ENCODE measurements at places on chromosomes 16 and 17.

- no peak for DNase-seq
Observed at GRCh38 chr16:82042846-82043245, 7.8 kb downstream of the HSD17B2 start.

- DNase-seq: no peak
Observed at GRCh38 chr17:41692722-41693521, 4.2 kb downstream of the EIF1 start.

DNA sequence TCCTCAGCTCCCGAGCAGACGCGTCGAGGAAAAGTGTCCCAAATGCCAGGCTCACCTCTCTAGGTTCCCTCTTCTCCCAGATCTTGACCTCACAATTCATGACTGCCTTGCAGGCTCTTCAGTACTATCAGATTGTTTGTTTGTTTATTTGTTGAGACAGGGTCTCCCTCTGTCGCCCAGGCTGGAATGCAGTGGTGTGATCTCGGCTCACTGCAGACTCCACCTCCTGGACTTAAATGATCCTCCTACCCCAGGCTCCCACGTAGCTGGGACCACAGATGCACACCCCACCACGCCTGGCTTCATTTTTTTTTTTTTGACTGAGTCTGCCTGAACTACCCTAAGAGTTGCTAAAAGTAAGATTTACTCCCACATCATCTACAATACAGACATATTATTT, 15.9 kb downstream of the TMEM235 start:
- DNase-seq: no peak

- no peak for DNase-seq
Observed at GRCh38 chr16:75224306-75225082, 5.7 kb downstream of the CTRB1 start.

DNA sequence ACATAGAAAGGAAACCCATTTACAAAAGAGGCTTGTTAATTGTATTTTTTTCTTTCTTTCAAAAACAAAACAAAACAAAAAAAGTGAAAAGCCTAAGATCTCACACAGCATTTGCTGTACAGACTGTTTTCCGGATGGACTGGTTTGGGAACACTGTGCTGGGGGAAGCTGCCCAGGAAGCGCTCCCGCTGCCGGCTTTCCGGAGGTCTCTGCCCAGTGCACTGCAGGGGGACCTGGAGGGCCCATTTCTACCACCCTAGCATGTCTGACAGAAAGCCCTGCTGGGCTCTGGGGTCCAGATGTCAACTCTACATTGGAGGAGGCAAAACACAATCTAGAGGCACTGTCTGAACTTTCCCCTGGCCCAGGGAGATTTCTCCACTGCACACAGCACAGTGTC, 26.3 kb upstream of the CLEC18B start:
- no peak for DNase-seq

DNA sequence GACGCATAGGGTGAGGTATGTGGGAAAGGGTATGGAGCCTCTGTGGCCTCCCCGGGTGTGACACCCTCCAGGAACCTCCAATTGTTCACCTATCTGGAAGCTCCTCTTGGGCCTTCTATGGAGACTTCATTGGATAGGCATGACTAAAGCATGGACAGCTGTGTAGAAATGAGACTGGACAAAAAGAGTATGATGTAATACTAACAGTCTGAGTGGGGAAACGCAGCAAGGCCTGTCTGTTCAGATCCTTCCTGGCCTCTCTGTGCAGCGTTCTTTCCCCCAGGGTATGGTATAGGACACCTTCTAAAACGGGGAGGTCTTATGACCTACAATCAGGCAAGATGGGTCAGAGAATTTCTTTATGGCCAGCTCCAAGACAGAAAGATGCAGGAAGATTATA, 30.7 kb upstream of the CCNF start:
- no peak for DNase-seq

- no peak for DNase-seq
Observed at GRCh38 chr17:75704963-75705875, 16.0 kb upstream of the ITGB4 start.

DNA sequence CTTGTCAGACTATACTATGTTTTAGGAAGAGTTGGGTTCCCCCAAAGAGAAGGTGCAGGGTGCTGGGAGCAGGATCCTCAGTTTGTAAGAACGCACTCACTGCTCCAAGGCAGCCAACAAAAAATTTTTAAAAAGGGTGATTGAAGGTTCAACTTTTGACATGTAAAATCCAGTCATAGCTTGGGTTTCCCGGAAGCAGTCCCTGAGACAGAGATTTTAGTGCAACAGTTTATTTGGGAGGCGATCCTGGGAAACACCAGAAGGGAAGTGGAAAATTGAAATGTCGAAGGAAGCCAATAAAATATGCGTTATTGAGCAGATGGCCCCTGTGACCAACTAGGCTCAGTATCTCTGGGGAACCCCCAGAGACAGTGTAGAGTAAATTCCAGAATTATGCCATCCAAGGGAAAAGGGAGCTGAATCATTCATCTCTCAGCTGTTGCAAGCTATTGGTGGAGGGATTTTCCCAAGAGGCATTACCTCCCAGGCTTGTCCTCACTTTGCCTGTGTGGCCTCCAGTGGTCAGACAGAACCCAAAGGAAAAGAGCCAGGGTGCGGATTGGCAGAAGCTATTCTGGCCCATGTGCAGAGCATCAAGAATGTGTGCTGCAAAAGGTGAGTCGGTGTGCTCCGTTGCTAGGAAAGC, 72.9 kb downstream of the HS3ST3B1 start:
- no peak for DNase-seq

DNA sequence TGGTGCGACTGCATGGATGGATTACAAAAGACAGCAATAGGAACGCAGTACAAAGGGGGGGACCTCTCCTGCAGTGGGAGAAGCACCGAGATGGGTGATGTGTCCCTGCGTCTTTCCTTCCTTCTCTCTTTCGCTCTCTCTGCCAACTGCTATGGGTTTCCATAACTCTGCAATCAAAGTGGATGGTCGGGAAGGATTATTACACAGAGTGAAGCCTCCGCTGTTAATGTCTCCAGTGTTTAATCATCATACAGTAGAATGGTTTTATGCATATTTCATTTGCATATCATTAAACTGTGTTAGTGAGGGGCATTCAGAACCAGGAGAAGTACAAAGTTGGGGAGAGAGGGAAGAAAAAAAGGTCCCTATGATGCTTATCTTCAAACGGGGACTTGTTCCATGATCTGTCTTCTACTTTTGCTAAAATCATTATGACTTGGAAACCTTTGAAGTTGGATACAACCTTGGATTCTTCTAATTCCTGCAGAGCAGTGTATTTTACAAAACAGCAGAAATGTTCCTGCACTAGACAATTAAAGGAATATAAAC, 255.9 kb upstream of the PMFBP1 start:
- DNase-seq: no peak

DNA sequence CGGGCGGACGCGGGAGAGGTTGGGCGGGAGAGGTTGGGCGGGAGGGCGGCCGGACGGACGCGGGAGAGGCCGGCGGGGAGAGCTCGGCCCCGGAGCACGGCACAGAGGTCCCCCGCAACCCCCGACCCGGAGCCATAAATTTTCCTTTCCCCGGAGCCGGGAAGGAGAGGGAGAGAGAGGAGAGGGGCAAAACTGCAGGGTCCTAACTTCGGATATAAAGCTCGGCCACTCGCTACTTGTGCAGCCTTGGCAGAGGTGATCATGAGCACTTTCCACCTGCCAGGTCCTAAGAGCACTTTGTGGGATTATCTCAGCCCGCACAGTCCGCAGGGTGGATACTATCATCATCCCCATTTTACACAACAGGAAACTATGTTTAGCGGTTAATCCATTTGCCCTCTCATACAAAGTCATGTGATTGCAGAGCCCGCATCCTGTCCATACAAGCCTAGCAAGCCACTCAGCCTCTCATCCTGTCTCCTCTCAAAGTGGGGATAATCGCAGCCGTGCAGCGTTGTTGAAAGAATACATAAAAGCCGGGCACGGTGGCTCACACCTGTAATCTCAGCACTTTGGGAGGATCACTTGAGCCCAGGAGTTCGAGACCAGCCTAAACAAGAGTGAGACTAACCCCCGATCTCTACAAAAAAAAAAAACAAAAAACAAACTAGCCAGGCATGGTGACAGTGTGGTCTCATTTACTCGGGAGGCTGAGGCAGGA, 780 bp upstream of the DCAKD start:
- DNase-seq: peak; percentile 44

DNA sequence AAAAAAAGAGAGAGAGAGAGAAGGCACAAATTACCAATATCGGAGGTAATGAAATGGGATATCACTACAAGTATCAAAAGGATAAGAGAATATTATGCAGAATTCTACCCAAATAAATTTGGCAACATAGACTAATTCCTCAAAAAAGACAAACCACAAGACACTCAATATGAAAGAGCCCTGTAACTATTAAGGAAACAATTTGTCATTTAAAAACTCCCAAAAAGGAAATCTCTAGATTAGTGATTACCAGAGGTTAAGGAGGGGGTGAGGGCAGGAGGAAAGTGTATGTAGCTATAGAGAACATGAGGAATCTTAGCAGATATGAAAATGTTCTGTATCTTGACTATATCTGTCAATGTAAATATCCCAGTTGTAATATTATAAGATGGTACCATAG, 54.0 kb downstream of the CFDP1 start:
- no peak for DNase-seq

GRCh38 chr17:69363488-69364210, 36.7 kb upstream of the ABCA5 start:
- DNase-seq: no peak

- no peak for DNase-seq
Observed at GRCh38 chr17:80025796-80026195, 9.9 kb downstream of the TBC1D16 start.

- peak; percentile 97 for DNase-seq
Observed at GRCh38 chr16:28822520-28823290, at the start of gene ATXN2L. ATXN2L (plus strand) TSS chr16:28822999; CDS start chr16:28823260, 261 bp downstream.

All from stimulated activated CD4-positive, alpha-beta T cell treated with anti-CD3 and anti-CD28 coated beads, Interleukin-2, amount 100 ng/mL, for 24 hours (primary cell).